ENCODE measurements at places on chromosomes 4 and X. TPM values are rescaled to one million over a fixed set of nuclear protein-coding genes. Genes with fewer than 3 reads are reported as not detected.

The MAGEA2B gene
- not detected for total RNA-seq

The H2BW2 gene
- total RNA-seq, result not detected

The MTNR1A gene
- total RNA-seq, result not detected

The GAGE12F gene
- total RNA-seq, result not detected

The RPA4 gene
- total RNA-seq, result 1.00 TPM

The GPR143 gene
- not detected for total RNA-seq

The SHROOM2 gene
- 0.75 TPM for total RNA-seq

The SERPINA7 gene
- not detected for total RNA-seq

The FGA gene
- not detected for total RNA-seq

The RAB41 gene
- not detected for total RNA-seq

The SYTL5 gene
- 0.66 TPM for total RNA-seq

The ZNF157 gene
- total RNA-seq, result 0.12 TPM

The KDR gene
- total RNA-seq, result 0.75 TPM

The SLC2A9 gene
- 1.4 TPM for total RNA-seq

The IGFBP7 gene
- 336 TPM for total RNA-seq

The APLN gene
- 0.12 TPM for total RNA-seq

The NPY1R gene
- under 0.01 TPM for total RNA-seq

The RELL1 gene
- 90.5 TPM for total RNA-seq
